ENCODE measurements at places on chromosomes 11 and 22. TPM values are rescaled to one million over a fixed set of nuclear protein-coding genes. Genes with fewer than 3 reads are reported as not detected.

SELENOH gene
- total RNA-seq = 255 TPM

FXYD6 gene
- 0.18 TPM for total RNA-seq

NXPE2 gene
- not detected for total RNA-seq

DNA sequence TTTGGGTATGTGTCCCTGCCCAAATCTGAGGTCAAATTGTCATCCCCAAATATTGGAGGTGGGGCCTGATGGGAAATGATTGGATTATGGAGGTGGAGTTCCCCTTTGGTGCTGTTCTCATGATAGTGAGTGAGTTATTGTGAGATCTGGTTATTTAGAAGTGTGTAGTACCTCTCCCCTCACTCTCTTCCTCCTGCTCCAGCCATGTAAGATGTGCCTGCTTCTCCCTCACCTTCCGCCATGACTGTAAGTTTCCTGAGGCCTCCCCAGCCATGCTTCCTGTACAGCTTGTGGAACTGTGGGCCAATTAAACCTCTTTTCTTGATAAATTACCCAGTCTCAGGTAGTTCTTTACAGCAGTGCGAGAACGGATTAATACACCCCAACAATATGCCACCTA lies 9.0 kb downstream of the GAB2 start:
- no peaks in the 10 kb centered on the region for H3K4me1 ChIP-seq
- no peak overlapping the region for H3K27ac ChIP-seq
- no peaks in the 10 kb centered on the region for H3K27me3 ChIP-seq

DNA sequence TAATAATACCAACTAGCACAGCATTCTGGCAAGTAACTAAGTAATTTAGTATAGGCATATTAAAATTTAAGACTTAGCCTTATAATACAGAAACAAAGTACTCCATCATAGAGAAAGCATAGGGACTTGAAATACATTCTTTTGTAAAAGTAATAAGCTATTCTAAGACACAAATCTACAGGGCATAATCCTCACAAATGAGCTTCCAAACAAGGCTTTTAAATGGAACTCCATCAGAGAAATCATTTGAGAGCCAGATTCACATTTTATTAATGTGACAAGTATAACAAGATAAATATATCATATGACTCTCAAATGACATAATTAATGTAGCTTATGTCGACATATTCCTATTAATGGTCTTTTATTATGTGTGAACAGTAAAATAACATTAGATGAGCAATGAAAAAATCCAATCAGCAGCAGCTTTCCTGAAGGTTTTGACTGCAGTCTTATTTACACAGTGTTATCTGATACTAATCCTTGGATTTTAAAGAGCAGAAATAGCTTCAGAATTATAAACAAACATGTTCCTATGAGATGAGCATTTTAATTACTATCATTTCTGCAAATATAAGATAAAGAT lies 241.4 kb downstream of the TTC28 start:
- no peak overlapping the region for H3K4me3 ChIP-seq
- DNase-seq = no peak
- H3K36me3 ChIP-seq = no peaks in the 10 kb centered on the region

DNA sequence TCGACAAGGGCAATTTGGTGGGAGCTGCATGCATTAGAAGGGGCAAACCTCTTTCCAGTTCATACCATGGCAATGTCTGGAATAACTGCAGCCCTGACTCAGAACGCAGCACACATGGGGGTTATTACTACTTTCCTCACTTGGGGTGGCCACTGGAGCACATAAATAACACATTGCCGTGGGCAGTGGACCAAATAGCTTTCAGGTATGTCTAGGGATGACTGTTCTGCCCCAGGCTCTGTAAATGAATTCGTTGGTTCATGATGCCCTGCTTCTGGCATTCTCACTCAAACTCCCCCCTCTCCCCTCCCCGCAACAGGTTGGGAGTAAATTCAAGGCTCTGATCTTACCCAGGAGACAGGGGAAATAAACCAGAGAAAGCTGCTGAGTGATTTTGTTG lies 238.0 kb upstream of the PLET1 start:
- no peaks in the 10 kb centered on the region for H3K36me3 ChIP-seq
- no peaks in the 10 kb centered on the region for H3K27me3 ChIP-seq
- H3K4me1 ChIP-seq = no peaks in the 10 kb centered on the region
- no peak overlapping the region for H3K4me3 ChIP-seq

GRCh38 chr11:86288776-86289507 lies 13.1 kb upstream of the HIKESHI start:
- H3K27ac ChIP-seq = peak overlapping the region; percentile 67
- no peaks in the 10 kb centered on the region for H3K27me3 ChIP-seq
- H3K36me3 ChIP-seq = peaks cover 40% of the 10 kb centered on the region
- peaks cover 62% of the 10 kb centered on the region for H3K4me1 ChIP-seq
- H3K4me3 ChIP-seq = no peak overlapping the region

- no peak overlapping the region for H3K27ac ChIP-seq
- no peak for DNase-seq
- peaks cover 5% of the 10 kb centered on the region for H3K4me1 ChIP-seq
- peaks cover 16% of the 10 kb centered on the region for H3K27me3 ChIP-seq
These were observed 24.1 kb upstream of the TH start for GRCh38 chr11:2195756-2196088.

- H3K27ac ChIP-seq = no peak overlapping the region
- H3K36me3 ChIP-seq = peaks cover 9% of the 10 kb centered on the region
- no peak for DNase-seq
- peaks cover 43% of the 10 kb centered on the region for H3K27me3 ChIP-seq
- peak overlapping the region; percentile 51 for H3K4me3 ChIP-seq
These were observed 398 bp upstream of the CRACR2B start for GRCh38 chr11:827146-827896.

DNA sequence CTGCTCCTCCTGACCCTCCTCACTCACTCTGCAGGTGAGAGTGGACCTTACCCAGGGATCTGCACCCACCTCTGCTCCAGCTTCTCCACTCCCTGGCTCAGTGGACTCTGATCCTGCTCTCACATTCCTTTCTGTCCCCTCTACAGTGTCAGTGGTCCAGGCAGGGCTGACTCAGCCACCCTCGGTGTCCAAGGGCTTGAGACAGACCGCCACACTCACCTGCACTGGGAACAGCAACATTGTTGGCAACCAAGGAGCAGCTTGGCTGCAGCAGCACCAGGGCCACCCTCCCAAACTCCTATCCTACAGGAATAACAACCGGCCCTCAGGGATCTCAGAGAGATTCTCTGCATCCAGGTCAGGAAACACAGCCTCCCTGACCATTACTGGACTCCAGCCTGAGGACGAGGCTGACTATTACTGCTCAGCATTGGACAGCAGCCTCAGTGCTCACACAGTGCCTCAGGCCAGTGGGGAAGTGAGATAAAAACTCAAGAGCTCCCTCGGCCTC lies 29.7 kb upstream of the VPREB1 start:
- no peak for DNase-seq
- no peak overlapping the region for H3K4me3 ChIP-seq
- H3K36me3 ChIP-seq = no peaks in the 10 kb centered on the region
- H3K27ac ChIP-seq = no peak overlapping the region
- peaks cover 4% of the 10 kb centered on the region for H3K27me3 ChIP-seq
- peaks cover 16% of the 10 kb centered on the region for H3K4me1 ChIP-seq
